ENCODE measurements at places on chromosomes 7 and 10.

DNA sequence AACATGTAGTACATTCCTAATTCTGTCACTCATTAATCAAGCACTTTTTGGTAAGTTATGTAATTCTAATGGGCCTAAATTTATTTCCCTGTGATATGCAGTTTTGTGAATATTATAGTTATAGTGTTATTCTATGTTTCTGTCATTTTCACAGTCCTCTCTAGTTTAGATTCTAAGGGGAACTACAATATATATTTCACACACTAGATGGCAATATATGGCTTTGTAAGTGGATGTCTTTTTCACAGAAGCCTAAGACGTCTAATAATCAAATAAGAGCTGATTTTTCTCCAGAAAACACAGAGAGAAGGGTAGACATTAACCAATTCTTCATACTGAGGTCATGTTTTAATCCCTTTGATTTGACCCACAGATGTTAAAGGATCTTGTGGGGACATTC lies 18.0 kb downstream of the RNLS start:
- no peak for DNase-seq

GRCh38 chr7:106344861-106345260 lies 60.1 kb upstream of the NAMPT start:
- no peak for DNase-seq

DNA sequence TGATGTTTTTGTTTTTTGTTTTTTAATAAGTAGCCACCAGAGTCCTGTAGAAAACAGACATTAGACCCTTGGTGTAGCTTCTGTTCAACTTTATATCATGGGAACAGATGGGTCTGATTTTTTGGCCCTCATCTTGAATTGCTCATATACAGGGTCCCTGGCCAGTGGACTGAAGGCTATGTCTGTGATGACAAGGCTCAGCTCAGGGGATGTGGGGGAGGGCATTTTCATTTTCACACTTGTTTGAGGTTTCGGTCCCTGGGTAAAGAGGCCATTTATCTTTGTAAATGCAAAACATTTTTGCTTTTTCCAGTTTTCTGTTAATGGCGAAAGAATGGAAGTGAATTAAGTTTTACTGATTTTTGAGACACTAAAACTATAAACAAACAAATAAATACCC lies 257.6 kb upstream of the PHYHIPL start:
- no peak for DNase-seq

DNA sequence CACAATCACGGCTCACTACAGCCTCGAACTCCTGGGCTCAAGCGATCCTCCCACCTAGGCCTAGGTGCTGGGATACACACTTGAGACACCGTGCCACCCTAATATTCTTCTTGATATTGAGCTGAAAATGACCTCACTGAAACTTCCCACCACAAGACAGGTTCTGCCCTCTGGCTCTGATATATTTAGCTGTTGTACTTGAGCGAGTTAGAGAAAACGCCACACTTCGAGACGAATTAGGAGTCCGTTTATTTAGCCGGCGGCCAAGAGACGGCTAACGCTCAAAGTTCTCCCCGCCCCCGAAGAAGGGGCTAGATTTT lies 17.9 kb downstream of the ZC3HAV1 start:
- no peak for DNase-seq

GRCh38 chr7:151313857-151314256 lies 27.8 kb upstream of the NUB1 start:
- no peak for DNase-seq

GRCh38 chr10:124477614-124478363 lies 16.2 kb downstream of the LHPP start:
- DNase-seq: no peak

All from NCI-H1417 (cell line).